ENCODE measurements at places on chromosomes 2 and 18.

GRCh38 chr2:128500138-128500800 lies 181.6 kb upstream of the HS6ST1 start:
- DNase-seq, result no peak

GRCh38 chr18:13987956-13988355 lies 72.6 kb upstream of the MC2R start:
- no peak for DNase-seq

DNA sequence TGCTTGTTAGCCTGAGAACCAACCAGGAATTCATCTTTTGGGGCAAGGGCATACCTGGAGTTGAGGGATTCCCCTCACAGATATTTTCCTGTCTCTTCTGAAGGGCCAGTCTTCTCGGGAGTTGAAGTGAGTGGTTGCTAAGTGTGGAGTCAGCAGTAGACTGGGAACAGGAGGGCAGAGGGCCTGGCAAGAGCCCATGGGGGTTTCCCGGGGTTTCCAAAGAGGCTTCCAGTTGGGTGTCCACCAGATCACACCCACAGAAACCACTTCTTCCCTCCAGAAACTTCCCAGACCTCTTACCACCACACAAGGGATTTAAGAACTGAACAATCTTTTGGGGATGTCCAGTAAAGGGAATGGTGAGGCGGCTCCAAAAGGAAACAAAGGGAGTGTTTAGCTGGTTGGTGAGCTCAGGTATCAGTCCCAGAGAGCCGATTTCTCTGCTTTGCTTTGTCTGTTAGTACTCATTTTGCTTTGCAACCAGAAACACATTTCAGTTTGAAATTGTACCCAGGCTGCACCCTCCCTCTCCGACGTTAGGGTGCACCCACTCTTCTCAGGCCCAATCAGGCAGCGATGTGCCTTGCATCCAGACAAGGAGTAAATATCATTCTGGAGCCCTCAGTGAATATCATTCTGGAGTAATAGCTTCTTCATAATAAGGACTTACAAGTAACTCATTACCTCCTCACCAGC lies 47.5 kb upstream of the SPATS2L start:
- DNase-seq, result no peak

DNA sequence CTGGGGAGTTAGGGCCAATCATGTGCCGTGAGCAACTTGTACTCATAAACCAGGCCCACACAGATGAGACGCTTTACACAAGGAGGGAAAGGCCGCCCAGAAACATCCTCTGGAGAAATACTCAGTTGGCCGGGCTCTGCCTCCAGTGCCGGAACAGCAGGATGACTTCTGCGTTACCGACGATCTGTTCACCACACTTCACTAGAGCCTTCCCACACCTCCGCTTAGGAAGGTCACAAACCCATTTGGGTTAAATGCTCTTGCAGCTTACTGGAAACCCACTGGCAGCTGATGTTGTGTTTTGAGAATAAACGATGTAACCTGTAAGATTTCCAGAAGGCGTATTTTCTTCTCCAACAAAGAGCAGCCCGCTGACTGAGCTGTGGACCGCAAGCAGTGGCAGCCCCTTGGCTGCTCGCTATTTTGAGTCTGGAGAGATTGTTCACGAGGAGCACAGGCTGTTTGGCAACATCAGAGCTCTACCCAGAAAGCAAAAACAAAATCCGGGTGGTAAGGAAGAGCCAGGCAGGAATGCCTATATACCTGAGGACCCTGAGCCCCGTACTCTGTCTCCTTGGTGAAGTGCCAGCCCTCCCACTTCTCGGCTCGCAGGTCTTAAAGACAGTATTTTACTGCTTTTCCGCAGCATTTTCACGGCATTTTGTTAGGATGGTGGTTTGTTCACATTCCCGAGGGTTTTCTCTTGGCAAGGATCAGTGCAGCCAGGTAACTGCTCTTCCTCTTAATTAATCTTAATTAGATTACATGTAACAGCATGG lies 44.0 kb downstream of the COLEC12 start:
- DNase-seq, result no peak

- DNase-seq, result no peak
Observed at GRCh38 chr2:147603447-147603846, 241.4 kb upstream of the ACVR2A start.

- no peak for DNase-seq
Observed at GRCh38 chr2:47460766-47461165, 57.8 kb downstream of the MSH2 start.

- DNase-seq, result no peak
Observed at GRCh38 chr2:182616471-182617393, 99.3 kb upstream of the DNAJC10 start.

DNA sequence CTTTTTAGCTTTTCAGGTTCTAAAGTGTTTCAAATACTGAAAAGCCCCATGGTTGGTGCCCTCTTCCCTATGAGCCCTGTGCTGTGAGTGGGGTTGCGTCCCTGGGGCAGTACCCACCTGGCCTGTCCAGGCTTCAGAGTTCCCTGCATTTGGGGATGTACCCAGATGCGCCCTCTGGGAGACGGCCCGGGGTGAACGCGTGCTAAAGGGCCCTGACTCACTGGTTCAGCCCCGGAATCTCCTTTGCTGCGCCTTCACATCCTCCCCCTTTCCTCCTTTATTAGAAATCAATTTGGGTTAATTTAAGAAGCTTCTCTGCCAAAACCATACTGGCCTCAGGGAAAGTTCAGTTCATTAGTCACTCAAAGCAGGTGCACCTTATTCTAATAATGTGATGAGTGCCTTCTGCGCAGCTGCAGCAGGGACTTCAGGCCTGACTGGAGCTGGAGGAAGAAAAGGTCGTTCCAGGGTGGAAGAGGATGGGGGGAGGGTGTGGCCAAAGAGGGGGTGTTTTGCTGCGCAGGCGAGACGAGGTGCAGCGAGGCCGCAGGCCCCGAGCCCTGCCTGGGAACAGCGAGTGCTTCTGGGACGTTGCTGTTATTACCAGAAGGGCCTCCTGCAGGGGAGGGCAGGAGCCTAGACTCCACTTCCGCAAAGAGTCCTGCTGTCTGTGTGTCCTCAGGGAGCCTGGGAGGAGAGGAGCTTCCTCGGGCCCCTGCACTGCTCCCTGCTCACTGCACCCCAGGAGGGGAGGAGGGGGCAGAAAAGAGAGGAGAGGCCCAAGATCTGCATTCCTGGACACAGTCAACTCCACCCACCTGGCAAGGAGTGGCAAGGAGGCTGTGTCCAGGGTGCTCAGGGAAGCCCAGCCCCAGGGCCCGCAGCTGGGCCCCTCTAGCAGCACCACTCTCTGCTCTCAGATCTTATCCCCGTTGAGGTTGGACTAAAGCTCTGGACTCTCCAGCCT lies 223.2 kb upstream of the PXDN start:
- DNase-seq, result no peak

DNA sequence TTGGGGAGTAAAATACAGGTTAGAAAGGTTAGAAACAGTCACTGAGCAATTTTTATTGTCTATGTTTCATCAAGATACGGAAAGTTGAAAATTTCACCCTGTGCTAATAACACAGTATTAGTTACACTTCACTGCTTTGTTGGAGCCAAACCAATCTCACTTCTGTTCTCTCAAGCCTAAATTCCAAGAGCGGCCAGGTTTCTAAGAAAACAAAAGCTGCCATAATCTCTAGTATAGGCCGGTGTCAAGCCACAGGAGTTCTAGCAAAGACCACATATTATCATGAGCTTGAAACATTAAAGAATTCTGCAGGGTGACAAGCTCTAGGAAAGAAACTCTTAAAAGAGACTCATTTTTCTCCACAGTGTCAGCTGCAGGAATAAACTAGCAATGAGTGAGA lies 128.7 kb downstream of the TXNL1 start:
- no peak for DNase-seq

- DNase-seq, result no peak
Observed at GRCh38 chr2:104872866-104873688, 19.2 kb downstream of the POU3F3 start.

GRCh38 chr2:28683100-28683706 lies 68.4 kb upstream of the PPP1CB start:
- no peak for DNase-seq

- no peak for DNase-seq
Observed at GRCh38 chr2:208373460-208374089, 33.0 kb upstream of the PTH2R start.

DNA sequence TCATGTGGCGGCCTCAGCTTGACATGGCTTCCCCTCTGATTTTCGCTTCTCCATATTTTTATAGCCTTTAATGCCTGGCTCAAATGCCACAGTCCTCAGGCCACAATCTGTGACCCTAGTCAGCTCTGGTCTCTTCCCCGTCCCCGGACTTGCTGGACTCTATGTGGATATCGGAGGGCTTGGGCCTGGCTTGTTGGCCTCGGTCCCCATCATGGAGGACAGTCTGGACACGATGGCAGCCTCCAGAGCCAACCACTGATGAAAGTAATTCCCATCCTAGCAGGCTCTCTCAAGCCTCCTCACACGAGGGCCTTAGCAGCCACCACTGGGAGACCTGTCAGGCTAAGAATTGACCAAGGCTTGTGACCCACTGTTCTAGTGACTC lies 61.6 kb downstream of the LPIN1 start:
- DNase-seq, result no peak

DNA sequence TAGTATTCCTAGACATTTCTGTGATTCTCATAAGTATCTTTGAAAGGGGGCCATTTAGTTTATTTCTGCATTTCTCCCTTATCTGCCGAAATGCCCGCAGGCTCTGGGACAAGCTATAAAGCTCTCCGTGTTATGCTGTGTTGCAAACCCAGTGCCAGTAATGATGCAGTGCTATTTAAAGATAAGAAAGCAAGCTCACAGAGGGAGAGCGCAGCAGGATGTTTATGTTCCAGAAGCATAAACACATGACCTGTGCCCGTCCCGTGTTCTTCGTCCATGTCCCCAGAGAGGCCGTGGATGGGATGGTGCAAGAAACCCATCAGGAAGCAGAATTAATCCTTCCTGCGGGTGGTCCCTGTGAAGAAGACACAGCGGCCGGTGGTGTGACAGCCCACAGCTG lies 99.4 kb downstream of the NEDD4L start:
- DNase-seq, result no peak

DNA sequence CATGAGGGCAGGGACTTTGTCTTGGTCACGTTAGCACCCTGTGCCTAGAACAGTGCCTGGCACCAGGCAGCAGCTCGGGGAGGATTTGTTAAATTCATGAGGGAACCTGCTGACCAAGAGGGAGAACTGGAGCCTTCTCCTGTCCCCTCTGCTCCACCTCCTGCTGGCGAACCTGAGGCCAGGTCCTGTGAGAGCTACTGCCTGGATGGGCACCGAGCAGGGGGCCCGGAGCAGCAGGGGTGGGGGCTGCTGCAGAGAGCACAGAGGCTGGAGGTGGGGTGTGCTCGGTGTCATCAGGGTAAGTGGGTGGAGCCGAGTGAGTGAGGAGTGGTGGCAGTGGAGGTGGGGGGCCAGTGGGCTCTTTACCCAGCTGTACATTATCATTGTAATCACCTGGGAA lies 52.1 kb upstream of the FAHD2A start:
- DNase-seq, result no peak

GRCh38 chr2:190382851-190383250 lies 25.3 kb upstream of the MFSD6 start:
- no peak for DNase-seq

- DNase-seq, result no peak
Observed at GRCh38 chr18:70015127-70015526, 67.5 kb upstream of the CD226 start.

DNA sequence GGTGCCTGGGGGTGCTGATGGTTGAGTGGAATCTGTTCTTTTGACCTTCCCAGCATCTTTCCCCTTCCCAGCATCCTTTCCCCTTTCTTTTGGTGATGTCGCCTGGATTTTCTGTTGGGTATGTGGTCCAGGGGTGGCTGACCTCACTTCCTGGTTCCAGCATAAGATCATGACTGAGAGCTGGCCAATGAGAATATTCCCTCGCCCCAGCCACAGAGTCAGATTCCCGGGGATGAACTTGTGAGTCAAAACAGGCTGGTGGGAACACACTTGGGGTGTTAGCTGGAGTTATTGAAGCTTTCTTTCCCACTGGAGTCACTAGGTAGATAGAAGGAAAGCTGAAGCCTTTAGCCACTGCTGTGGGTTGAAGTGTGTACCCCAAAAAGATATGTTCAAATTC lies 28.0 kb upstream of the FOSL2 start:
- DNase-seq, result no peak

DNA sequence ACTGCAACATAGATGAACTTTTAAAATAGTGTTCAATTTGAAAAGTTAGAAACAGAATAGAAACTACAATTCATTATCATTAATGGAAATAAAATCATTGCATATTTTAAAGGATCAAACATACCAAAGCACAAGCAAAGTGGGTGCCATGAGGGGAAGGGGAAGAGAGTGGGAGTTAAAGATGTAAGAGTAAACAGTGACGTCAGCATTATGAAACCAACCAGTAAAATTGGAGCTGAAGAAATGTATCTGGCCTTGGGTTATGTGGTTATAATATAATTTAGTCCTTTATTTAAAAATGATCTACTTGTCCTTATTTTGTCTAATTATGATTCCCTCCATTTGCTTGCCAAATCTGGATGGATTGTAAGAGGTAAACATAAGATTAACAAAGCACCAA lies 6.0 kb downstream of the LINC00305 start:
- DNase-seq, result no peak

GRCh38 chr2:130837175-130837810 lies 579 bp downstream of the ARHGEF4 start:
- DNase-seq, result no peak

DNA sequence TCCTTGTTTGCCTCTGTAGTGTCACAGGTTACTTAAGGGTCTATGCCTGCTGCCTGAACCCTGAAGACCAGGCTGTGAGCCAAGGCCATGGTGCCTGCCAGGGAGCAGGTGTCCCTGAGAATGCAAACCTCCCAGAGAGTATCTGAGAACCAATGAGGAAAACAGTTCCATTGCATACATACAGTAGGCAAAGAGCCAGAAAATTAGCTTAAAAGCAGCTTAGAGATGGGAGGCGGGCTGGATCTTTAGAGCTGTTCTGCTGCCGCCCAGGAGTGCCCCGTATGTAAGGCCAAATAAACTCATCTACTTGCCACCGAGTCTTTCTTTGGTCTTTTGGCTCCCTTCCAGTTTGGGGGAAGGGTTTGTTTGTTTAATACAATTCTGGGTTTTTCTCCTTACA lies 327.9 kb downstream of the CLIP4 start:
- DNase-seq, result no peak

- no peak for DNase-seq
Observed at GRCh38 chr18:39051013-39051412, 1485.4 kb upstream of the CELF4 start.

GRCh38 chr2:222572264-222572721 lies 83.6 kb downstream of the FARSB start:
- no peak for DNase-seq

DNA sequence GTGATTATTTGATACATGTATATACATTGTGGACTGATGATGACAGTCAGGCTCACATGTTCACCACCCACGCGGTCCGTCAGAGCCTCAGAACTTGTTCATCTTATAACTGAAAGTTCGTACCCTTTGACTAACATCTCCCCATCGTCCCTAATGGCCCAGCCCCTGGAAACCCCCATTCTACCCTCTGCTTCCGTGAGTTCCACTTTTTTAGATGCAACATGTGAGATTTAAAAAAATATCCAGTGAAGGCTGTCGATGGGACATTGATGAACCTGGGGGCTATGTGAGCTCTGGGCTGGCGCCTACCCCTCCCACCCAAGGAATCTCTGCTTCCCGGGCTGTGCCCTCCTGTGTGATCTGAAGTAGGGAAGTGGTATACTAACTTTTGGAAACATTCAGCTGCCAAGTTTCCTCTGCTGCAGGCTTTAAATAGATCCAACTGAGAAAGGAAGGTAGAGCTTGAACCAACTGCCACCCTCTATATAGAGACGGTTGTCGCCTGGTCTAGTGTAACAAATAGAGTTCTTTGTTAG lies 163.8 kb downstream of the FAM210A start:
- DNase-seq, result no peak

- no peak for DNase-seq
Observed at GRCh38 chr2:167940346-167940725, 307.1 kb downstream of the STK39 start.

GRCh38 chr2:144937066-144937465 lies 417.1 kb upstream of the ZEB2 start:
- no peak for DNase-seq
